ENCODE measurements at places on chromosomes 1 and 21.

- DNase-seq = no peak
Observed at GRCh38 chr1:221987860-221988520, 246.1 kb upstream of the DUSP10 start.

DNA sequence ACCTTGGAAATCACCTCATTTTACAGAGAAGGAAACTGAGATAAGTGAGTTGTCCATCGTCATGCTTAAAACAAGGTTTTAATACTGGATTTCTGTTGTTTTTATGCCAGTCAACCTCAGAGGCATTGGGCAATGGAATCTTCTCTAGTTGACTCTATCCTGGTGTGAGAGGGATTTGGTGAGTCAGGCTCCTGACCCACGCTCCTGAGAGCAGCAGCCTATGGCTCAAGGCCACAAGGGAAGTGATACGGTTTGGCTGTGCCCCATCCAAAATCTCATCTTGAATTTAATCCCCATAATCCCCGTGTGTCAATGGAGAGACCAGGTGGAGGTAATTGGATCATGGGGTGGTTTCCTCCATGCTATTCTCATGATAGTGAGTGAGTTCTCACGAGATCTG, 90.1 kb downstream of the TLR5 start:
- no peak for DNase-seq

- no peak for DNase-seq
Observed at GRCh38 chr1:24022581-24023361, 42.6 kb upstream of the SRSF10 start.

DNA sequence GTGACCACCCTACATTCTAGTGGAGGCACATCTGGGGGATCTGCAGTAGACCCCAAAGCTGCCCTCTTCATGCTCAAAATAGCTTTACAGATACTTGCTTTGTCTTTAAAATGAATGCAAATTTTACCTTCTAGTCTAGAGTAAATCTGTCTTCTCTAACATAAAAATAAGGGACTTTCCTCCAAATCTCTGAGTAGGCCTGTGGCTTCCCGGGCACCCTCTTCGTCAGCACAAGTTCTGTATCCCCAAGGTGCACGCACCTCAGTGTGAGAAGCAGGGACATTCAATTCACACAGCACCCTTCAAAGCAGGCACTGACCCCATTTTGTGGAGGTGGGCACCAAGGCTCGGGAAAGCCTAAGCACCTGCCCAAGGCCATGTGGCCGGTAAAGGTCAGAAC, 19.0 kb downstream of the MEF2D start:
- DNase-seq = no peak

- DNase-seq = no peak
Observed at GRCh38 chr21:40610345-40610744, 236.6 kb downstream of the DSCAM start.

DNA sequence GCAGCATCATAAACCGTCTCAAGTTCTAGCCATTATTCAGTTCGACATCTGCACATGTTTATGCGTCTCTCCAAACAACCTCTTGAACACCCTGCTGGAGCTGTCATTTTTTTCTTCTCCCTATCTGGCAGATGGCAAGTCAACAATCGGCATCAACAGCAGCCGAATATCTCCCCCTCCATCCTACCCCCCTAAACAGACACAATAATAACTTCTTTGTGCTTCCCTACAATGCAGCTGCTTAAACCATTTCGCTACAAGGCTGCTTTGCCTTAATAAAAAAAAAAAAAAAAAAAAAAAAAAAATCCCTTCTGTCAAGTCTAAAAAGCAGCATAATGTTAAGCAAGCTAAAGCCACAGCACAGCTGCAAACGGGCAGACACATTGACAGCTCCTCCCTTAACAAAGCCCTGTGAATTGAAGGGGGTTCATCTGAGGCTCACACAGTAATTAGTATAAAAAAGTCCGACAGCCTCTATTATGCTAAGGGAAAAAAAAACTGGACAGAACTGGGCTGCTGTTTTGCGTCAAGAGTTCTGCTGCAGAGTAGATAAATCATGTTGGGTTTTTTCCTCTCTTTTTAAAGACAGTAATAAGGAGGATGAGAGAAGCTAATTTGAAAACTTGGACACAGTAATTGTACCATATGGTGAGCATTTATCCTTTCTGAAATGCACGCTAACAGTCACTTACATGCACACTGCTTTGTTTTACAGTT, 136.4 kb downstream of the AKT3 start:
- DNase-seq = no peak

GRCh38 chr1:176560681-176561080, 97.7 kb downstream of the PAPPA2 start:
- DNase-seq = no peak

DNA sequence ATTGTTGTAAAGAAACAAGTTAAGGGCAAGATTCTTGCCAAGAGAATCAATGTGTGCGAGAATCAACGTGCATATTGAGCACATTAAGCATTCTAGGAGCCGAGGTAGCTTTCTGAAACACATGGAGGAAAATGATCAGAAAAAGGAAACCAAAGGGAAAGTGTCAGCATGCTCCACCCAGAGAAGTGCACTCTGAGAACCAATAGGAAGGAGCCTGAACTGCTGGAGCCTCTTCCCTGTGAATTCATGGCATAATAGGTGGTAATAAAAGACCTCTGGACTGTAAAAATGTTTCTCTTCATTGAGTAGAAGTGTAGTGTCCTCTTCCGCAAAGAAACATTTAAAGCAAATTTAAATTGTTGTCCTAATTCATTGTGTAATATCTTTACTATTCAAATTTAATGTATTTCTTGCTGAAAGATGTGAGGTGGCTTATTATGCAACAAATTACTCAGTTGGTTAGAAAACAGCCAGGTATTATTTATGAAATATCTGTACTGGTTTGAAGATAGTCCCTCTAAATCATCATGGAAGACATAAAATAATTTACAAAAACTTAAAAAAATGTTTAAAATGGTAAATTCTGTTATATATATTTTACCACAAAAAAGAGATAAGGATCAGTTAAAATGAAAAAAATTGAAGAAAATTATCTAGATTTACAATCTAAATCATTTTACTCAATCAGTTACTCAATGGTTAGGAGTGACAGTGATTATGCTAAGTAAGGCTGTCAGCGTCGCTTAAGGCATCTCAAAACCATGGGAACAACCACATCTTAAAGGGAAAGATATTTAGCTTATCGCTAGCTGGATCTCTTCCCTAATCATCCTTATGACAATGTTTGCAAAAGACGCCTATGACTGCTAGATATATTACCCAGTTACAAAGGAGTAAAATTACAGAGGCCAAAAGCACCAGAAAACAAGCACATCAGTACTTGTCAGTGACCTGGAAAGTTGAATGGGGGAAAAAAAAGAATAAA, 31.3 kb downstream of the NVL start:
- DNase-seq = no peak

DNA sequence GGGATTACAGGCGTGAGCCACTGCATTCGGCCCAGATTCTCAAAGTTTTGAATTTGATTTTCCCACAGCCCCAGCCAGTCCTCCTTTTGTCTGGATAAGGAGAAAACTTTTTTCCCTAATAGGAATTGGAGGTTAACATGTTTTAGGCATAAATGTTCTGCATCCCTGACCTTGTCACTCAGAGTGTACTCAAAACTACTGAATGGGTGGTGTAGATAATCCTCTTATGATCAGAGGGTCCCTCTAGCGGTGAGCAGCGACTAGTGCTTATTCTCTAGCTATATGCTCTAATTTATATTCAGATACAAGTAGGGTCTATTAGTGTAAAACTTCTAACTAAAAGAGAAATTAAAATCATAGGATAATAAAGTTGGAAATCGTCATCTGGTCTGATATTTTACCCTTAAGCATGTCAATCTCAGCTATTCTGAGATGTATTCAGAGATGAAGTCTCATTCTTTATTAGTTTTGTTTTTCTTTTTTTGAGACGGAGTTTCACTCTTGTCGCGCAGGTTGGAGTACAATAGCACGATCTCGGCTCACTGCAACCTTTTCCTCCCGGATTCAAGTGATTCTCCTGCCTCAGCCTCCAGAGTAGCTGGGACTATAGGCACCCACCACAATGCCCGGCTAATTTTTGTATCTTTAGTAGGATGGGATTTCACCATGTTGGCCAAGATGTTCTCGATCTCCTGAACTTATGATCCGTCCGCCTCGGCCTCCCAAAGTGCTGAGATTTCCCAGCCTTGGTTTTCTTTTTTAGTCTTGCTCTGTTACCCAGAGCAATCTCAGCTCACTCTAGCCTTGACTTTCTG, 2.7 kb upstream of the PSMD4 start:
- peak; percentile 17 for DNase-seq

DNA sequence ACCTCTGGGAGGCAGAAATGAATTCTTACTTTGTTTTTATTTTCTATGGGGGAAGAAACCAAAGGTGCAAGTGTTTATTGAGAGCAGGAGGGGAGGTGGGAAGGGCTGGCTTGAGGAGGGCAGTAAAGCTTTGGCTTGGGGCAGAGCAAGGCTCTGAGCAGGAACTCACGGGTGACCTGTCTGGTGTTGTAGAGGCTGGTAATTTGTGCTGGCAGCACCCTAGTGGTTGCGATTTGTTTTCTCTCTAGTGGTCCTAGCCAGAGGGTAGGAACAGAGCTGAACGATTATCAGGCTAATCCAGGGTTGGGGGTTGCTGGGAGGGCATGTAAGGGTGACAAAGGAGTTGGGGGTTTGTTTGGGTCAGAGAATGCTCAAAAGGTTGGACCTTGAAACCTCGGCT, 16.6 kb downstream of the TMCC2 start:
- no peak for DNase-seq

- no peak for DNase-seq
Observed at GRCh38 chr1:113686891-113687618, 72.2 kb downstream of the PHTF1 start.

GRCh38 chr1:59560807-59561450, 253.8 kb upstream of the HOOK1 start:
- no peak for DNase-seq

- DNase-seq = peak; percentile 26
Observed at GRCh38 chr1:66331658-66332547, 202.1 kb upstream of the SGIP1 start.

DNA sequence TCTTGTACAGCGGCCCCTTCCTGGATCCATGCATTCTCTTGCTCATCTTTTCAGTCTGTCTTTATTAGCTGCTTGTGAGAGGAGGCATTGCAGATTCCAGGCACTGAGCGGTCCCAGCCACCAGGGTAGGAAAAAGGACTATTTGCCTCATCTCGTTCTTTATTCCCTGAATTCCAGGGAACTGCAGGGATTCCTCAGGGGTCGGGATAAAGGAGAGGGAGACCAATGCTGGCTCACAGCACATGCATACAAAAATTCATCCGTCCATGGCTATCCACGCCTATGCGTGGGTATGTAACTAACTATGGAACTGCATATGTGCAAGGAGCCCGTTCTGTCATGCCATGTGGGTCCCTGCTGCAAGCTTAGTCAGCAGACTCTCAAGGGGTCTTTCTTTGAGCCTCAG, 879 bp upstream of the PLPPR5 start:
- no peak for DNase-seq

DNA sequence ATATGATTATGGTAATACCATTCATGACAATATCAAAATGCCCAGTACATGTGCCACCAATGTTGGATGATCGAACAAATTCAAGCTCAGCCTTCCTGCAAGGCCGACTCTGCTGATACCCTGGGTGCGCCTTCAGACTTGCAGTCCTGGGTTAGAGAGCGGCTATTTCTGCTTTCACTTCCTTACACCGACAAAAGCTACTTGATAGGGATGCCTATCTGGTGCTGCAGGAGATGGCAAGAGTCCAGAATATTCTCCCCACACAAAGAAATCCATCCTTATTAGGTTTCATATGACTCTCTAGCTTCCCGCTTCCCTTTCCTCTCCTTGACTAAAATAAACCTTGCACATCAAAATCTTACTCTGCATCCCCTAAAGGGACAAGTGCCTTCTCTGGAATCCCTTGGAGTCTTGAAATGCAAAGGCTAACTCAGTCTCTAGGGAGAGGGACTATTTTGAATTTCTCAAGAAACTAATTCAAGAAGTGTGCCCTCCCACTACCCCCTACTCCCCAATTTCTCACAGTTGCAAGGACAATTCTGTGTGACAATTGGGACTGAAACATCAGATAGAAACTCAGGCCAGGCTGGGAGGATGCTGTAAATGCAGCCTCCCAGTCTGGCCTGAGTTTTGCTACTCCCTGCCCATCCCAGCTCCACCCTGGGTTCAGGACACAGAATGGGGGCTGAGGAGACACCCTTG, 103.1 kb upstream of the USP24 start:
- no peak for DNase-seq

DNA sequence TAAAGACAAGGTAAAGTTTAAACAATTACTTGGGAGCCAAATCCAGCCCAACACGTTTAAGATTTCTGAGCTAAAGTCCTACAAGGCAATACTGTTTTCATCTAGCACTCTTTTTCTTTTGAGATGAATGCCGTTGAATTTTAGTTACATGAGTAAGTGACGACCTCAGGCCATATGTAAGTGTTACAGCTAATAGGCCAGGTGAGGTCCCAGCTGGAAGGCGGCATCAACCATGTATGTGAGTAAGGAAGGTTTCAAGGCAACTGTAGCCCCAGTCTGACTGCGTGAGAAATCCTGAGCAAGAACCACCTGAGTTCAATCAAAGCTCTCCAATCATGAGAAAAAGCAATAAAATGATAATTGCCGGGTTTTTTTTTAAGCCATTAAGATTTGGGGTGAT, 41.5 kb upstream of the EGLN1 start:
- no peak for DNase-seq

DNA sequence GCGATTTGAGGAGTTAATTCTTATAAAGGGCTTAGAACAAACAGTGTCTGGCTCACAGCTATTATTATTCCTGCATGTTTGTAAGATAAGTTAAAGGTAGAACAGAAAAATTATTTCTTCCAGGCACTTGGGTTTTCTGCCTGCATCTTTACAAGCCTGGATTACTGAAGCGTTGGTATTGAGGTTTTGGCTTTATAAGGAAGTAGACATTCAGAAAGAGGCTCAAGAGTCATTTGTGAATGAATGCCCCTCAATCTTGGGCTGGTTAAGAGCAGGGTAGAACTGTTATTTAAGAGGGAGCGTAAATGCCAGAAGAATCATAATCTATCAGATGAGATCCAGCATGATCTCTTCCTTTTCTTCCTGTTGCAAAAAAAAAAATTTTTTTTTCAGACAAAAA, 77.3 kb upstream of the ARID1A start:
- DNase-seq = no peak

DNA sequence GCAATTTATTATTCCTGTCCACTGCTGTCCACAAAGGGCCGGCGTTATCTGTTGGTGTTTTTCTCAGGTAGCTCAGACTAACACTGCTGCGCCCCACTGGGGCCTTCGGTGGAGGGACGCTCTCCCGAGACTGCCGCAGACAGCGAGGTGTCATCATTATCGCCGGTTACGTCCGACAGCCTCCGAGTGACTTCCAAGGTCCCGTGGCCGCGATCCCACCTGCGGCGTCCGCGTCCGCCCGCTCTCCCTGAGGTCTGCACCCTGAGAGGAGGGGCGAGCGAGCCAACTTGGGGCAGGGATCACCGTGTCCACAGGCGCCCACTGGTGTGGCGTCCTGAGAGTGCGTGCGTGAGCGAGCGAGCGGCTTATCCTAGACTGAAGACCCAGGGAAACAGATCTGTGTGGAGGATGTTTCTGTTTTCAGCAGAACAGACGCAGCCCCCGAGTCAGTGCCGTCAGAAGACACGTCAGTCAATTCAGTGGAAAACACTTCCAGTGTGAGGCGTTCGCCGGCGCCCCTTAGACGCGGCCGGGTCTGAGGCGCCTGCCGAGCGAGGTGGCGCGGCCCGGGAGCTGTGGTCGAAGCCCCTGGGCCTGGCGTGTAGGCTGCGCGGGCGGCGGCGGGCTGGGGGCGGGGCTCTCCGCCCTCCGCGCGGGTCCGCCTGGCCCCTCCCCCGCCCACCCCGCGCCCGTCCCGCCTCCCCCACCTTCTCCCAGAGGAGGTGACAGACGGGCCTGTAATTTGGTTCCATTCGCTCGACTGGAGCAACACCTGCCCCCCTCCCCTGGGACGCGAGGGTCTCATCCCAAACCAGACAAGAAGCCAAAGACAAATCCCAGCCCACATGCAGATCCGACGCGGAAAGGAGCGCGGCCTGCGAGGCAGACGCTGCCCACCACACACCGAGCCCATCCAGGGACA, 12.6 kb downstream of the NHLH2 start:
- no peak for DNase-seq

Measured in T-helper 17 cell (primary cell).